GM13976 (cell line): ENCODE measurements at places on chromosomes 16 and 17.

DNA sequence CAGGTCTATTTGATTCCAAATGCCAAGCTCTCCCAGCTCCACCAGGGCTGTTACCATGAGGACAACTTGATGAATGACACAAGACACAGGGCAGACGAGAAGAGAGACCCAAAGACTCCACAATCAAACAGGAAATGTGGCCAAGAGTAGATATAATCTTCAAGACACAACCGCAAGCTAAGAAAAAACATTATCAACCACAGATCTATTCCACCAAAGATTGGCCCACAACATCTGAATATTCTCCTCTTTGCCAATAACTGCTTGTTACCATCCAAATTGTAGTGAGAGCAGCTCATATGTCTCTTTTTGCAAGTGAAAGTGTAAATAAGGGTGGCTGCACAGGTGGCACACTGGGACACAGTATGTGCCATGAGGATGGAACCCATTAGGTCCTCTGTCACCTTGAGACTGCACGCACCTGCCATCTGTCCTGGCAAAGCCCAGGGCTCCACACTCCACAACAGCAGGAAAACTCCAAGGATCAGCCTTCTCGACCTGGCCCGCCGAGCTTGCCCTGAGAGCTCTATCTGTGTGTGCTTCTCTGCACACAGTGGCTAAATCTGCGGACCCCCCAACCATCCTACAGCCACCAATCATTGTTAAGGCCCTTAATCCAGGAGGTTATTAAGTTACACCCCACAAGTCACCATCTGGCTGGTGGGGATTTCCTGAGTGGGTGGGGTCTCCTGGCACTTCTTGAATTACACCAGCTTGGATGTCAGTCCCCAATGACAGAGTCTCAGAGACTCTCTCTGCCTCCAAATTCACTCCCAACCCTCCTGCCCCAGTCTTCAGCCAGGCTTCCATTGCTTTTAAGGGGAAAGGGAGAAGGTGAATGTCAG lies 50.5 kb downstream of the DYNLRB2 start:
- DNase-seq, result no peak

GRCh38 chr16:12133729-12134128 lies 157.2 kb downstream of the SNX29 start:
- DNase-seq, result no peak

GRCh38 chr16:85716680-85717038 lies 27.9 kb upstream of the GINS2 start:
- no peak for DNase-seq

DNA sequence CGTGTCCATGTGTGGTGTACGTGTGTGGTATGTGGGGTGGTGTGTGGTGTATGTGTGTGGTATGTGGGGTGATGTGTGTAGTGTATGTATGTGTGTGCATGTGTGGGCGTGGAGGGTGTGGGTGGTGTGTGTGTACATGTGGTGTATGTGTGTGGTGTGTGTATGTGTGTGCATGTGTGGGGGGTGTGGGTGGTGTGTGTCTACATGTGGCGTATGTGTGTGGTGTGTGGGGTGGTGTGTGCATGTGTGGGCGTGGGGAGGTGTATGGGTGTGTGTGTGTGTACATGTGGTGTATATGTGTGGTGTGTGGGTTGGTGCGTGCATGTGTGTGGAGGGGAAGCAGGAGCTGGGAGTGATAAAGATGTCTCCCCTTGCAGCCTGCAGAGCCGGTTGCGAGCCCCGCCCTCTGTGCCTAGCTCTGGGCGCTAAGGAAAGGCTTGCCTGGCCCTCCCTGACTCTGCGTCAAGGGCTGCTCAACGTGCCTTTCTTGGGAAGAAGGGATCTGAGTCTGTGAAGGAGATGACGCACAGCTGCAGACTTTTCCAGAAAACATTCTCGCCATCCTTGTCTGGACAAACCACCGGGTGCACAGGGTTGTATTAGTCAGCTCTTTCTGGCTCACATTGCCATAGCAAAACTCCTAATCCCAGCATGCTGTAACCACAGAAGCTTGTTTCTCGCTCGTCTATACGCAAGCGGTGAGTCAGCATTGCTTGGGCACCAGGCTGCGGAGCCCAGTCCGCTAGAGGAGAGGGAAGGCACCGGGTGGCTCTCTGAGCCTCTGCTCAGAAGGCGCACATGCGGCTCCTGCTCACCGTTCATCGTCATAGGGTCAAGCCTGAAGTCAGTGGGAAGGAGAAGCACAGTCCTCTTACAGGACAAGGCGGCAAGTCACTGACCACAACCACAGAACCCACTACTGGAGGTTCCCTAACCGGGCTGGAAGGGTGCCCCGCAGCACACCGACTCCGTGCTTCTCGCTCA lies 2.0 kb upstream of the CD300H start:
- no peak for DNase-seq

GRCh38 chr17:40480501-40481003 lies 20.9 kb downstream of the TNS4 start:
- DNase-seq, result peak; percentile 72

- DNase-seq, result no peak
Observed at GRCh38 chr16:85673529-85674417, 15.0 kb downstream of the GINS2 start.

- no peak for DNase-seq
Observed at GRCh38 chr16:81172769-81173658, 65.5 kb upstream of the BCO1 start.

DNA sequence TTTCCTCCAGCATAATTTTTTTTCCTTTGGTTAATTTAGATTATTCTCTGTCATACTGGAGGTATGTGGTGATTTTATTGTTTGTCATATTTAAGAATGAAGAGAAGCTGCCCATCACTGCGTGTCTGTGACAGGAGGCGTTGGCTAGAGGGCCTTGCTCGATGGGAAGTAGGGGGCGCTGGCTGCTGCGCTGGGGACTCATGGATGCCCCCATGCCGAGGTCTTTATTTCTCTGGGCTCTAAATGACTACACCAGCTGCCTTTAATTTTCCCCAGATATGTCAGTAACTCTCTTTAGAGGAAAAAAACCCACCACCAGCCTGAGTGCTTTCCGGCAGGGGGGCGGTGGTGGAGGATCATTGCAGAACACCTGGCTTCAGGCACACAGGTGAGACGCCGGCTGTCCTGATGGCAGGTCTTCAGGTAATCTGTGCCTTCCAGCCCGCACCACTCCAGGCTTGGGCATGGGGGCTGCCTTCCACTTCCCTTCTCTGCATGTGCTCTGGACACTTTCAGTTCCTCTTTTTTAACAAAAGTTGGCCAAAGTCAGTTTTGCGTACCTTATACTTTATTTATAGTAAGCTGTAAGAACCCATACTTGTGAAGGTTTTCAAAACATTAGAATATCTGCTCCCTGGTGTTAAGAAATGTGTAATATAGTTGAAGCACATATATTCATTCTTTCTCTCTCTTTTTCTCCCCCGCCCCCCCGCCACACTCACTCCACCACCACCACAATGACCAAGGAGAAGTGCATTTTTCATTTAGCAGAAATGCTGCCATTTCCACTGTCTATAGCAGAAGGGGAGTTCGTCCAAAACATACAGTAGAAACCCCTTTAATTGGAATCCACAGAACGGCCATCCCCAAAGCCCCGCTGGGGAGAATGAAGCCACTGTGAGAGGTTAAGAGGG lies 192.7 kb downstream of the RPTOR start:
- peak; percentile 84 for DNase-seq

- DNase-seq, result no peak
Observed at GRCh38 chr16:85867189-85867588, 31.8 kb upstream of the IRF8 start.

DNA sequence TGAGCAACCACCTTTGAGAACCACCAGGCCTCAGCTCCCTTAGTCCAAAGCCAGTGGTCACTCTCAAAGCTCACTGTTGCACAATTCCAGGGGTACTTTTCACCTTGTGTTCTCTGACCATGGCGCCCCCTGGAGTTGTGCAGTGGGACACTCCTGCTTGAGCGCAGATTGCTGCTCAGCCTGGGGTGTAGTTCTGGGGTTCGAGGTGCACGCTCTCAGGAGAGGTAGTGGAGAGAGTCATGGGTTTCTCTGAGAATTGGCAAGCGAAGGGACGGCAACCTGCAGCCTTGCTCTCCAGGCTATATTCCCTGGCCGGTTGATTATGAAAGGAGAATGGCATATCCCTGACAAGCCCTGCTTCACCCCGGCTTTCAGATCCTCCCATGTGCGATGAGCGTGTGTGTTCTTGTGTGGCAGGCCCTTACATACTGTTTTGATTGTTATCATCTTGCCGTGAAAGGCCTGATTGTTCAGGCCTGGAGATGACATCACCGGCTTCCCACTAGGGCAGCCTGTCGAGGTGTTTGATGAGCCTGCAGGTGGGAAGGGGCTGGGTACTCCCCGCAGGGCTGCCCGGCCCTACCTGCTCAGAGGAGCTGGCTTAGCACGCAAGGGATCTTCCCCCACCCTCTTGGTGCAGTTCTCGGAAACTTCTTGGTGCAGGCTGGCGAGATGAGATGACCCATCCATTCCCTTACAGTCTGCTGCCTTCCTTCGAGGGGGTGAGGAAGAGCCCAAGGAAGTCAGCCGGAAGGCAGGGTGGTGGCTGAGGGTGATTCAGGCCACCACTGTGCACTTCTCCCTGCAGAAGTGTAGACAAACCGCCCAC lies 431.2 kb downstream of the SLC39A11 start:
- no peak for DNase-seq

DNA sequence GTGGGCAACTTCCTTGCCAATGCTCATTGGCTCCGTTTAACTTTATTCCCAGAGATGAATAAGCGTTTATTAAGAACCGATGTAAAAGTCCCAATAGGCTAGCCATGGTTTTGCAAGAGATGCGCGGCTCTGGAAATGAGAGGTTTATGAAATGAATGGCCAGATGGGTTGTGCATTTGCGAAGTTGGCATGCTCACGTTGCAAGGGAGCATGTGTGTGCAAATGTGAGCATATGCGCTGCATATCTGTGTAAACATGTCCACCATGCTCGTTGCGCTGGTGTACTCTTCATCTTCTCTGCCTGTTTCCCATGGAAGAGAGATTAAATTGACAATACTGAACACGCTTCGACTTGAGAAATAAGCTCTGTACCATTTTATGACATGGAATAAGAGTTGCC lies 848.6 kb upstream of the RBFOX1 start:
- no peak for DNase-seq

DNA sequence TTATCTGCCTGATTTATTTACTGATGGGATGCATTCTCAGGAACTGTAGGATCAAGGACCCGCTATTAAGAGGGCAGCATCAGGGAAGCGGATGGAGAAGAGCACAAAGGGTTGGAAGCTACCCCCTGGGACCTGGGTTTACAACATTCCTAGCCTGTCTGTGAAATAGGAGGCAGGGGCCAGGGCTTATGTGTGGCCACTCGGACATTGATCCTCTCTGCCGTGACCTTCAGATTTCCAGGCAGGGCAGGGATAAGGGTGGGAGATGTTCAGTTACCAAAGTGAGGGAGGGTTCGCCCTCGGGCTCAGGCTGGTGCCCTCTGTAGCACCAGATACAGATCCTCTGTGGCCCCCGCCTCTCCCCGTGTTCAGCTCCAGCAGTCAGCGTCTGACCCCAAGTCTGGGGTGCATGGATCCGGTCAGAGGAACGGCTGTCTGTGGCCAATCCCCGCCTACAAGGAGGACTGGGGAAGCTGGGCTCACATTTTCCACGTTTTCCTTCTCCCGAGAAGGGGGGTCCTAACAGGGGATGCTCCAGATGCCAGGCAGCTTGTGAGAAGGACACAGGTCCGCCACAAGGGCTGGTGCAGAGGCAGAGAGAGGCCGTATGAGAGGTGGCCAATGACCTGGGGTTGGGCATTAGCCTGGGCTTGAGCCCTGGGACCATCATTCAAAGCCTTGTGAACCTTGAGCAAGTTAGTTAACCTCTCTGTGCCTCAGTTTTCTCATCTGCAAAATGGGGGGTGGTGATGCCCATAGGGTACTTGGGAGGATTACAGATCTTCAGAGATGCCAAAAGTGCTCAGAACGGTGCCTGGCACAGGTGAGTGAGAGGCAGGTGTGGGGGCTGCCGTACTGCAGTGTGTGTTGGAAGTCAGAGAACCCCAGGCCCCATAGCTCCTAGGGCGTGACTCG lies 48.3 kb downstream of the ATP2C2 start:
- DNase-seq, result no peak

GRCh38 chr17:54518706-54519105 lies 381.9 kb upstream of the TOM1L1 start:
- DNase-seq, result no peak

DNA sequence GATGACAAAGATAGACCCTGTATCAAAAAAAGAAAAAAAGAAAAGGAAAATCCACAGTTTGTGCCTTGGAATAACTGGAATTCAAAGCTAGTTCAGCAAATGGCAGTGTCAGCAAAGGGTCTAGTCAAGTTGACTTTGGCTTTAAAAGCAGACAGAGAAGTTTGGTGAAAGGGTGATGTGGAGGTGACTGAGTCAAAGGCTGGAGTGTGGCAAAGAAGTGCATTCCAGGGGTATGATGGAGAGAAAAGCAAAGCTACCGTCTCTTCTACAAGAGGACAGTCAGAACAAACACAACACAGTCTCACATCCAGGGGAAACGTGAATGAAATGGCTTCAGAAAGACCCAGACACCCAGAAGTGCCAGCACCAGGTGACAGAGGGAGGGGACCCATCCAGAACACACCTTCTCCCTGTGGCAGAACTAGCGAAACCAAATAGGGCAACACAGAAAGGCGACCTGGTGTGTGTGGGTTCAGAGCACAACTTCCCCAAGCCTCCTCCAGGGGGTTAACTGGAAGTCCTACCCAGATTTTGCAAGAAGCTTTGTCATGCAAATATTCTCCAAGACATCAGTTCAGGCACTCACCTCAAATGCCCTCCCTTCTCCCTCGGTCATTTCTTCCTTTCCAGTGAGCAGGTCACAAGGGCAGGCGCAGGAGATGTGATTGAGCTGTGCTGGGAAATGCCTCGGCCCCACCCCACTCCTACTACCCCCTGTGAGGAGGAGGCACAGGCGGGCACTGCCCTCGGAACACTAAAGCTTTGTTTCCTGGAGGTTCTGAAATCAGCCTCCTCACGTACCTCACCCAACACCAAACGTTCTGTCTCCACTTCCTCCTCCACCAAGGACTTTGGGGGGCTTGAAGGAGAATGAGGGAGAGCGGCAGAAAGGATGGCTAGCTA lies 481.9 kb downstream of the SOX9 start:
- DNase-seq, result no peak

DNA sequence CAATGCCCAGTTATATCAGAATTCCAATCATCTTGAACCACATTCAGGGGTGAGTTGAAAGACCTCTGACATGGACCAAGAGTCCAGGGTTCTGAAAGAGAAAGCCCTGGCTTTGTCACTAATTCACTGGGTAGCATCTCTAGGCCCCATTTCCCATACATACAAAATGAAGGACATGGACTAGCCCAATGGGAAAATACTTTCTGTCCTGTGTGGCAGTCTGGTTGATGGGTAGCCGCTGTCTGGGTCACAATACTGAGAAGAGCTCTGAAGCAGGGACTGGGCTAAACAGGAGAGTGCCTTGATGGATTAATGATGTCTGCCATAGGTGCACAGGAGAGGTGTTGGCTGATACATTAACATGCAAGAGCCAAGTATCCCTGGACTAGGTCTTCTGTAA lies 214.3 kb downstream of the RAB11FIP4 start:
- no peak for DNase-seq
